ENCODE measurements at places on chromosomes 2 and 18. TPM values are rescaled to one million over a fixed set of nuclear protein-coding genes. Genes with fewer than 3 reads are reported as not detected.

DNA sequence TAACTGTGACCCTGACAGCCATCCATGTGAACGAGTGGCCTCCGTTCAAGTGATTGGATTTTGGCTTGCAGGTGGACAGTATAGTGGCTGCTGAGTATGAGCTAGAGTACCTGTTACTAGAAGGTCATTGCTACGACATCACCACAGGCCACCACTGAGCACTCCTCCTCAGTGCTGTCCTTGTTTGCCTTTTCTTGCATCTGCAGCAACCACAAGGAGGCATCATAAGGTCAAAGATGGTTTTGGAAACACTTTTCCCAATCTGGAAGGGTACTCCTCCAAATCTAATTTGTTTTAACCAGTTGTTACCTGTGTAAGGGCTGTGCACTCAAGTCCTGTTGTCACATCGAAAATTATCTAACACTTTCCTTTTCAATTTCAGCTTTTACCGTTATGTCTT, 81.2 kb downstream of the UGGT1 start:
- H3K36me3 ChIP-seq, result peaks cover 90% of the 10 kb centered on the region
- no peak overlapping the region for H3K27ac ChIP-seq
- H3K4me1 ChIP-seq, result no peaks in the 10 kb centered on the region
- no peak for DNase-seq
- no peaks in the 10 kb centered on the region for H3K27me3 ChIP-seq

The NCKAP5 gene
- not detected for total RNA-seq

The ELOA2 gene
- total RNA-seq, result not detected

The DDX18 gene
- total RNA-seq, result 120 TPM

- no peaks in the 10 kb centered on the region for H3K27me3 ChIP-seq
- no peak for DNase-seq
- peak overlapping the region; percentile 96 for H3K4me3 ChIP-seq
- H3K4me1 ChIP-seq, result peaks cover 62% of the 10 kb centered on the region
These were observed 1.4 kb downstream of the MARCHF7 start for GRCh38 chr2:159713631-159714246.

DNA sequence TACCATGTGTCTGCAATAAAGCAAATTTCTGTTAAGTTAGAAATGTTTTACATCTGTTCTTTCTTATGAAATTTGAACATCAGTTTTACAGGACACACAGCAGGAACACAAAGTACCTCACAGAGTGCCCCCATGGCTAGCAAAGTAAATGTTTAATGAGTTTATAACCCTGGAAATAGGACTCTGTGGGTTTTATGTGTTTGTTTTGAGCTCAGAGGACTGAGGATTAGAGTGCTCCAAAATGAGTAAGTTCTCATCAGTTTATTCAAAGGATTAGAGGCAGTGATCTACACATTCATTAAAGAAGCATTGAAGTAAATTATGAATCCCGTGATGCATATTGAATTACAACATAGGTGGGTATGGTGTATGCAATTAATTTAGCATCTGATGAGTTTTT, 281.8 kb downstream of the GULP1 start:
- H3K27ac ChIP-seq, result no peak overlapping the region
- DNase-seq, result no peak
- H3K27me3 ChIP-seq, result no peaks in the 10 kb centered on the region

The PPP4R1 gene
- 59.7 TPM for total RNA-seq

GRCh38 chr2:1552611-1553010, 139.3 kb downstream of the TPO start:
- no peaks in the 10 kb centered on the region for H3K27me3 ChIP-seq
- H3K4me1 ChIP-seq, result peaks cover 5% of the 10 kb centered on the region
- DNase-seq, result no peak
- H3K4me3 ChIP-seq, result no peak overlapping the region
- H3K36me3 ChIP-seq, result no peaks in the 10 kb centered on the region

GRCh38 chr2:21288299-21288698, 164.5 kb downstream of the TDRD15 start:
- H3K27ac ChIP-seq, result no peak overlapping the region
- H3K27me3 ChIP-seq, result no peaks in the 10 kb centered on the region
- DNase-seq, result no peak
- H3K36me3 ChIP-seq, result no peaks in the 10 kb centered on the region
- H3K4me3 ChIP-seq, result no peak overlapping the region

GRCh38 chr2:29920631-29921559, 491 bp downstream of the ALK start:
- H3K4me1 ChIP-seq, result peaks cover 3% of the 10 kb centered on the region
- DNase-seq, result no peak
- no peak overlapping the region for H3K27ac ChIP-seq
- peaks cover 21% of the 10 kb centered on the region for H3K27me3 ChIP-seq
- no peak overlapping the region for H3K4me3 ChIP-seq
- no peaks in the 10 kb centered on the region for H3K36me3 ChIP-seq

DNA sequence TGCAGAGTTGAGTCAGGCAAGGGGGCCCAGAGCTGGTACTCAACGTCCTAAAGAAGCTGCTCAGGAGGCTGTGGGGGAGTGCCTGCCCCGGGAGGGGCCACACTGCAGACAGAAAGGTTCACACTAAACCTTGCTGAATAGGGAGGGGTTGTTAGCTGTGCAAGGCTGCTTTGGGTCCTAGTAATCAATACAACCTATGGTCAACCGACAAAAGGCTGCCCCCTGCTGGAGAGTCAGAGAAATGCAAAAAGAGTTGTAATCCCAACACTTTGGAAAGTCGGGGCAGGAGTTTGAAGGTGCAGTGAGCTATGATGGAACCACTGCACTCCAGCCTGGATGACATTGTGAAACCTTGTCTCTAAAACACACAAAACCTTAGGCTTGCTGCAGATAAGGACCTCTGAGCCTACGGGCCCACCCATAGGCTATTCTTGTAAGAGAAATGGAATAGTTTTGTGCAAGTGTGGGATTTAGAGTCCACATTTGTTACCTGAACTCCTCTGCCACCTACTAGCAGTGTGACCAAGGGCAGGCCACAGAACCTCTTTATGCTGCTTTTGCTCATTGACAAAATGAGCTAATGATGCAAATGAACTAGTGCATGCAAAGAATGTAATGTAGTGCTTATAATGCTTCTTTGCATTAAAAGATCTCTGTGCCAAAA, 81.5 kb downstream of the PRPF40A start:
- H3K4me3 ChIP-seq, result no peak overlapping the region
- no peaks in the 10 kb centered on the region for H3K27me3 ChIP-seq
- H3K4me1 ChIP-seq, result no peaks in the 10 kb centered on the region
- DNase-seq, result peak; percentile 61
- no peak overlapping the region for H3K27ac ChIP-seq

The ZNF385B gene
- not detected for total RNA-seq

DNA sequence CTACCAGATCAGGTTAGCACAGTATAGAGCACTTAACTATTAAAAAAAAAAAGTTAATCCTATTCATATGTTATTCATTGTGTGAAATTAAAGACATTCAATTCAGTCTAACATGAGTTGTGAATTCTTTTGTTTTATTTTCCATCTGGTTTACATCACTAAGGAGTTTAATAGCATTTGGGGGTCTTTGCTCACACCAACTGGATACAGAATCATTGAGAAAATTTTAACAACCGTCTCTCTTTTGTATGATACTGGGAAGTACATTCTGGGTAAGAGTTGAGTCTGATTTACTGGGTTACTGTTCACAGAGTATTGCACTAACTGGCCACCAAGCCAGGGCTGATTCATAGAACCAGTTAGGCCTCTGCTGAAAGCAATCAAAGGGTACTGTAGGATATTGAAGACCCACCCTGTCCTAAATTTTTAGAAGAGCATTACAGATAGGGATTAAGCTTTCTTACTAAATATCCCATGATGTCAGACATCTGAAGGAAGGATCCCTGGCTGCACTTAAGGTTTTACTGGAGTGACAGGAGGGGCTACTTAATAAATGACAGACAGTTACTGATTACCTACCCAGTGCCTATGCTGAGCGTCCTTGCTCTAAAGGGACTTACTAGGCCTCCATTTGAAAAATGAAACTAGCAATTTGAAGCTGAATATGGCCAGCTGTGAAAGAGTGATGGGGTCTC, 387.9 kb downstream of the SETBP1 start:
- no peaks in the 10 kb centered on the region for H3K36me3 ChIP-seq
- no peak for DNase-seq
- H3K27ac ChIP-seq, result no peak overlapping the region
- H3K27me3 ChIP-seq, result no peaks in the 10 kb centered on the region
- H3K4me1 ChIP-seq, result no peaks in the 10 kb centered on the region
- H3K4me3 ChIP-seq, result no peak overlapping the region

DNA sequence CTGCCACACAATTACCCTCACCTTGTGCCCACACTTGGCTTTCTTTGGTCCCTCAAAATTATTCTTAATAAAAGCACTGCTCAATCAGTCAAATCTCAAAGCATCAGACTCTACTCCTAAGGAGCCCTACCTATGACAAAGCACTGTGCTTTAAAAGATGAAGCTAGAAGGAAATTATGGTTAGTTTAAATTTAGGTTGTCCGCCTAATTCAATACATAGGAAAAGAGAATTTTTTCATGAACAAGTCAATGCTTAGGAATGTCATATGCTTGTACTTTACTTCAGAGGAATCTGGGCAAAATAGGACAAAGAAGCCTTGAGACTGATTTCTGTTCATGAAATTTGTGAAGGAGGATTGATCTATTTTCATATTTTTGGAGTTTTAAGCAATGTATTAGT, 726.4 kb upstream of the CDH2 start:
- no peak overlapping the region for H3K4me3 ChIP-seq
- DNase-seq, result no peak
- no peaks in the 10 kb centered on the region for H3K27me3 ChIP-seq
- no peaks in the 10 kb centered on the region for H3K4me1 ChIP-seq
- no peak overlapping the region for H3K27ac ChIP-seq

GRCh38 chr2:71535526-71535925, 82.2 kb downstream of the DYSF start:
- DNase-seq, result no peak
- H3K27me3 ChIP-seq, result no peaks in the 10 kb centered on the region
- H3K36me3 ChIP-seq, result no peaks in the 10 kb centered on the region
- no peak overlapping the region for H3K27ac ChIP-seq
- H3K4me3 ChIP-seq, result no peak overlapping the region

DNA sequence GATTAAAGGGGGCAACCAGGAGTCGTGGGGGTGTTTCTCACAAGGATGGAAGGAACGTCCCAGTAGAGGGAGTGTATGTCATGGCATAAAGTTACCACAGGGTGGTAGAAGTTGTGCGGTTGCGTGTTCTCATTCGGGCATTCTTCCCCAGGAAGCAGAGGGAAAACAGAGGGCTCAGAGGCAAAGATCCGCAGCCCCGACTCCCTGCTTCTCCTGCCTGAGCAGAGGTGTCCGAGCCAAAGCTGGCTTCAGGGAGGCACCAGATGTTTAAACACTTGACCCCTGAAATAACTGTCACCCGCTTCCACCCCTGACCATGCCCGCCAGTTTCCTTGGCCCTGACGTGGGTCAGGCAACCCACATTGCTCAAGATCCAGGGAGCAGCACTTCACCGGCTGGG, 83.7 kb downstream of the EN1 start:
- no peak for DNase-seq
- H3K36me3 ChIP-seq, result no peaks in the 10 kb centered on the region
- no peaks in the 10 kb centered on the region for H3K4me1 ChIP-seq

GRCh38 chr2:227117027-227117426, 47.0 kb downstream of the COL4A4 start:
- H3K27ac ChIP-seq, result no peak overlapping the region
- no peaks in the 10 kb centered on the region for H3K4me1 ChIP-seq
- H3K27me3 ChIP-seq, result peaks cover 6% of the 10 kb centered on the region
- no peak overlapping the region for H3K4me3 ChIP-seq
- no peaks in the 10 kb centered on the region for H3K36me3 ChIP-seq
- no peak for DNase-seq

GRCh38 chr2:63736354-63736753, 105.3 kb upstream of the UGP2 start:
- no peak overlapping the region for H3K27ac ChIP-seq
- H3K4me1 ChIP-seq, result no peaks in the 10 kb centered on the region
- H3K36me3 ChIP-seq, result no peaks in the 10 kb centered on the region
- H3K4me3 ChIP-seq, result no peak overlapping the region
- DNase-seq, result no peak

DNA sequence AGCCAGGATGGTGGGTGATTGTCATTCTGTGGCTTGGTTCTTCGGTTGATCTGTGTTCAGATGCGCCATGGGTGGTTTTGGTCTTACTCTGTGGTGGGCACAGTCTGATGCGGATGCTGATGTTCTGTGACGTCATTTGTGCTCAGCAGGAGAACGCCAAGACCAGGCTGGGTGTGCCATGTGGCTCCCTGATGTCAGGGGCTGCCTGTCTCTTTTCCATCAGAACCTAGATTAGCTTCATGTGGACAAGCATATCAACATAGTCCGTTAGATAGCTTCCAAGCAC, 100.6 kb upstream of the ARL4C start:
- no peaks in the 10 kb centered on the region for H3K27me3 ChIP-seq
- no peak overlapping the region for H3K27ac ChIP-seq
- no peak for DNase-seq

DNA sequence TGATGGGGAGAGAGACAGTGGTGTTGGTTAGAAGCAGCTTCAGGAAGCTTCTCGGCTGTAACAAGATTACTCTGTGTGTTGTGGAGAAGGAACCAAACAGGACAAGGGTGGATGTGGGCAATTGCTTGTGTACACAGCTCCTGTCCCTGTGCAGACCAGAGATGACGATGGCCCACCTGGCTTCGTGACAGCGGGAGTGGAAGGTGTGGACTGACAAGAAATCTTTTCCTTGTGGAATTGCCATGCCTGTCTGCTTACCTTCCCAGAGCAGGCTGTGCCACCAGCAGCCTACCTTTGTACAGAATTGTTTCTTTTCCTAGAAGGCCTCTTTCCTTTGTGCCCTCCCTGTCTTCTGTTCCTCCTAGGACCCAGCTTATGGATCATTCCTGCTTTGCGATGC, 93.8 kb downstream of the ITGB1BP1 start:
- H3K36me3 ChIP-seq, result no peaks in the 10 kb centered on the region
- H3K27ac ChIP-seq, result no peak overlapping the region
- no peak for DNase-seq
- no peaks in the 10 kb centered on the region for H3K4me1 ChIP-seq
- H3K27me3 ChIP-seq, result peaks cover 1% of the 10 kb centered on the region

DNA sequence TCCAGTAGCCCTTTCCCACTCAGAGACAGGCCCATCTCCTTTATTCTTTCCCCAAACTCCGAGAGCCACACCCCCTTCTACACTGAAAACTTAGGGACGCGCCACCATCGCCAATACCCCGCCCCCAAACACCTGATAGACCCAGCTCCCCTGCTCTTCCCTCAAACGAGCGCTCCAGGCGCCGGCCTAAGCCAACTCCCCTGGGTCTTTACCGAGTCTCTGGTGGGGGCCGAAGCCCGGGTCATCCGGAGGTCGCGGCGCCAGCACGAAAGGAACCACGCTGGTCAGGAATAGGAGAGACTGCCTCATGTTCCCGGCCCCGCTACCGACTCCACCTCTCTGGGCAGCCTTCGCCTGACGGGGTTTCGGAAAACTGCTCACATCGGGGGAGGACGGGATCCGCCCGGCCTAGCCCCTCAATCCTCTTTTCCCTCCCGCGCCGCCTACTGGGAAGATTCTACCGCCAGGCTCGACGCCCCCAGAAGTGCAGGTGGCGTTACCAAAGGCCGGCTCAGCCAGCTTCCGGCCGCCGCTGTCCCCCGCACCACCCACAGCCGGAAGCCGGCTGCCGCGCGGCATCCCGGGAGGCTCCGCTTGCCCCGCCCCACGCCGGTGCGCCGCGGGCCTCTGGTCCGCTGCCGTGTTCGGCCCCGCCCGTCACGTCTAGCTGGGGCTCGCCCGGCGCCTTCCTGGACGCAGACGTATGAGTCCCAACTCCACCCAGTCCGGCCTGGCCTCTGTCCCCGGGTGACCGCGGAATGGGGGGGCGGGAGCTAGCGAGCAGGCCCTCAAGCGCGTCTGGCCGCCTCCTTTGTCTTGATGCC, at the start of gene ADAM17:
Gene ADAM17, minus strand, starts transcription at position 534 of the 824 bp plus-strand sequence. Its CDS starts 225 bp downstream, at position 309.
- H3K27me3 ChIP-seq, result no peaks in the 10 kb centered on the region
- peaks cover 55% of the 10 kb centered on the region for H3K4me1 ChIP-seq

GRCh38 chr2:186456941-186457340, 29.1 kb upstream of the ZC3H15 start:
- no peak overlapping the region for H3K27ac ChIP-seq
- no peak overlapping the region for H3K4me3 ChIP-seq
- H3K27me3 ChIP-seq, result no peaks in the 10 kb centered on the region
- no peaks in the 10 kb centered on the region for H3K4me1 ChIP-seq
- H3K36me3 ChIP-seq, result no peaks in the 10 kb centered on the region

The NT5DC4 gene
- not detected for total RNA-seq
